ENCODE measurements at places on chromosomes 5 and 9. TPM values are rescaled to one million over a fixed set of nuclear protein-coding genes. Genes with fewer than 3 reads are reported as not detected.

- DNase-seq: no peak
Measured at GRCh38 chr5:126138281-126138931, 284.8 kb upstream of the GRAMD2B start.

- no peak for DNase-seq
Measured at GRCh38 chr5:114634967-114635901, 273.4 kb downstream of the KCNN2 start.

Gene AGXT2
- not detected for total RNA-seq

GRCh38 chr5:29896646-29897045 is 1296.8 kb upstream of the CDH6 start:
- no peak for DNase-seq

Gene SH3GL2
- 7.7 TPM for total RNA-seq

DNA sequence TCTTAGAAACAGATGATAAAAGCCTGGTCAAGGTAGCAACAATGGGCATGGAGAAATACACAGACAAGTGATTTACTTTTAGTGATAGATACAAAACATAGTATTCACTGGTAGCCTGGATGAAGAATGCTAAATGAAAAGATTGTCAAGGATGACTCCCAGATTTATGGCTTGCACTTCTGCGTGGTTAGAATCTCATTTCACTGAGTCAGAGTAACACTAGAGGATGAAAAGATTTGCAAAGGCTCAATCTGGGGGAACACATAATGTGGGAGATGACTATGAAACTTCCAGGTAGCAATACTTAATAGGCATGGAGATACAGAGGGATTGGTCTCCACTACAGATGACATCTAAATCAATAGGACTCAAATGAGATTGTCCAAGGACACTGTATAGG is 38.4 kb downstream of the AGTPBP1 start:
- no peak for DNase-seq

- no peak for DNase-seq
Measured at GRCh38 chr9:123048748-123049147, 15.3 kb downstream of the GPR21 start.

- DNase-seq: no peak
Measured at GRCh38 chr9:87305151-87305550, 192.5 kb upstream of the DAPK1 start.

Gene GABRA6
- total RNA-seq: not detected

GRCh38 chr9:114936581-114936980 is 6.2 kb upstream of the TNFSF8 start:
- DNase-seq: no peak

- no peak for DNase-seq
Measured at GRCh38 chr5:103505581-103506305, 56.8 kb downstream of the NUDT12 start.

Gene PDE8B
- 1.8 TPM for total RNA-seq

Gene TAS2R1
- total RNA-seq: not detected

- no peak for DNase-seq
Measured at GRCh38 chr5:116626272-116626723, 51.7 kb upstream of the SEMA6A start.

GRCh38 chr5:74948031-74948546 is 81.9 kb upstream of the FAM169A start:
- DNase-seq: peak; percentile 57

GRCh38 chr5:15639288-15639687 is 139.3 kb downstream of the FBXL7 start:
- no peak for DNase-seq

- no peak for DNase-seq
Measured at GRCh38 chr9:87524061-87524460, 26.4 kb downstream of the DAPK1 start.

Gene WDR36
- 28.5 TPM for total RNA-seq

Gene IL4
- not detected for total RNA-seq

- no peak for DNase-seq
Measured at GRCh38 chr5:107129051-107129450, 541.7 kb downstream of the EFNA5 start.

Gene TMOD1
- 7.1 TPM for total RNA-seq

DNA sequence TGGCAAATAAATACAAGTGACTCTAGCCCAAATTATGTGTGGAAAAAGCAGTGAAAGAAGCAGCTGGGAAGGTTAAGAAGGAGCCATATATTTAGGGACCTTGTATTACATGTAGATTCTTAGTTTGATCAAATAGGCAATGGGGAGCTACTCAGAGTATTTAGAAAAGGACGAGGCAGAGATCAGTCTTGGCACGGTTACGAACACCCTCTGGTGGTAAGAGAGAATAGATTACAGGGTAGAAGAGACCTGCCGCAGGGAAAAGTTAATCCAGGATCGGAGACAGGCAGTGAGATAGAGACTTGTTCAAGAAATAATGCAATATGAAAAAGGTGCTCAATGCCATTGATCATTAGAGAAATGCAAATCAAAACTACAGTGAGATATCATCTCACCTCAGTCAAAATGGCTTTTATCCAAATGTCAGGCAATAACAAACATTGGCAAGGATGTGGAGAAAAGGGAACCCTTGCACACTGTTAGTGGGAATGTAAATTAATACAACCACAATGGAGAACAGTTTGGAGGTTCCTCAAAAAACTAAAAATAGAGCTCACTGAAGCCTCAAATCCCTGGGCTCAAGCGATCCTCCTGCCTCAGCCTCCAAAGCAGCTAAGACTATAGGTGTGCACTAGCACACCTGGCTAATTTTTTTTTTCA is 12.0 kb downstream of the INIP start:
- DNase-seq: peak; percentile 68

DNA sequence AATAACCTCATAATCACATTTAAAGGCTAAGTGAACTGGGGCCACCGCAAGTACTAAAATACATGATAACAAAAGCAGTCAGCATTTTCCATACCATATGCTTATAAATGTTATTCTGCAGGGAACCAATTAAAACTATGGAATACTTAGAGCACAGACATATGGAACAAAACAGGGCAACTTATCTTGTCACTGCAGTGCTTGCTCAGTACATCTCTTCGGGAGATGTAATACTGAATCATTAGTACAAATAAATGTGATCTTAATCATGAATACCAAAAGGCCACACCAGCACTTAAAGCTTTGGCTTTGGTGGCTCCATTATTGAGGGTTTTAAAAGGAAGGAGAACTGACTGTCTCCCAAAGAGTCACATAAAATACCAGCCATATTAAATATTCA is 32.1 kb downstream of the PRUNE2 start:
- no peak for DNase-seq

Gene MLLT3
- 8.7 TPM for total RNA-seq

Gene ANKRA2
- total RNA-seq: 15.7 TPM

DNA sequence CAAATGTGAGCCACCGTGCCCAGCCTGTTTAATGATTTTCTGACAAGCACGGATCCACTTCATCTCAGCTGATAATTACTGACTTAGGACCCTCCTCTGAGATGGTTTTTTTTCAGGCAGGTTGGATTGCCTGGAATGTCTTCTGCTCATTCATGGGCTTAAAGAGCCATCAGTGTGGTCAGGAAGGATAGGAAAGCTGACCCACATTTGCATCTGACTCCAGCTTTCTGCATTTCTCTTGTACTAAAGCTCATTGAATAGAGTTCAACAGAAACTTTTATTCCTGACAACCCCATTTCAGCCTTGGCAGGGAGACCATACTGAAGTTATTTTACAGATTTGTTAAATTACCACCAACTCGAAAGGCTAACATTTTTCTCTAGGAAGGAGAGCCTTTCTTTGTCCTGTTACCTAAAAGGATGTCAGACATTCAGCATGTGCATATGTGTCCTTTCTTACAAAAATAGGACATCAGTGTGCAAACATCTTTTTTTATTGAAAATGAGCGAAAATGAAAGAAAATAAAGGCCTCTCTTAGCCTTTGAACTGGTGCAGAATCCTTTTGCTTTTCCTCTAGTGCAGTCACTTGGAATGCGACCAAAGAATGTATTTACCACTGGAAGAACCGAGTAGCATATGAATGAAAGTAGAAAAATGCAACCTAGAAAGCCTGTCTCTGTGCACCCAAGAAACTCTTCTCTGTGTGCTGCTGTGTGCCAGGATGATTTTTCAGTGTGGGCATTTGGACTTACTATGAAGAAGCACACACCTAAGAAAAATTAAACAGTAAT is 26.6 kb downstream of the ADCY2 start:
- DNase-seq: no peak

GRCh38 chr5:74021126-74021525 is 395.1 kb downstream of the ARHGEF28 start:
- DNase-seq: no peak

- DNase-seq: peak; percentile 81
Measured at GRCh38 chr9:37410969-37411785, 11.3 kb upstream of the GRHPR start.

Gene SLC36A2
- total RNA-seq: not detected

Gene WDR38
- not detected for total RNA-seq

DNA sequence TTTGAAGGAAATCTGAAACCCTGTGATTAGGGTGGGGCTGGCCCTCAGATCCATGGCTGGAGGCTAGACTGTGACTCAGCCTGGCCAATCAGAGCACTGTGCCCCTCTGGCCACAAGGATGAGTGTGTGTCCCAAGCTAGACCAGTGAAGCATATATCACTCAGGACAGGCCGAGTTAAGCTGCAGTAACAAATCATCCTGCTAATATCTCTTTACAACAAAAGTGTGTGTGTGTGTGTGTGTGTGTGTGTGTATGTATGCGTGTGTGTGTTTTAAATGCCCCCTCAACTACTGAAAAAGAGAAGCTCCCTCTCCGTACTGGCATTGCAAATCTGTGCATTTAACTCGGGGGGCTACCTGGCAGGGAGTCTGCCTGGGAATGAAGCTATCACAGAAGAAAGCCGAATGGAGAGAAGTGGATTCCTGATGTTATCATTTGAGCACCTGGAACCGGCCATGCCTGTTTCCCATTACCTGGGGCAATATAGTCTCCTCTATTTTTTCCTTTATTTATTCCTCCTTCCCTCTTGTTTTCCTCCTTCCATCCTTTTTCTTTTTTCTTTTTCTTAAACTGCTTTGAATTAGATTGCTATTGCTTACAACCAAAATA is 25.6 kb downstream of the STC2 start:
- DNase-seq: peak; percentile 72

DNA sequence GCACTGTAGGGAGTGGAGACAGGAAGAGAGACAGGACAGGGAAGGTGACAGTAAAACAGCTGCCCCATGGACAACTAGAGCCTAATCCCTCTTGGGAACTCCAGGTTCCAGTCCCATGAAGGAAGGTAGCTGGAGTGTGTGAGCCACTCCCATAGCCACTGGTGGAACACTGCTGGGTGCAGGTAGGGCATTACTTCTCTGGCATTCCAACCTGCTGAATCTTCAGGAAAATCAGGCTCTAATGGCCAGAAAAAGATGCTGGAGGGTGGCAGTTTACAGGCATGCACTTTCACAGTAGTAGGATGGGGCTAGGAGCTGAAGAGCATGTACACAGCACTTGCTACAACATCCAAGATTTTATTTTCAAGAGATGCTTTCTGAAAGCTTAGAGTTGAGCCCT is 259.4 kb downstream of the AUH start:
- no peak for DNase-seq

DNA sequence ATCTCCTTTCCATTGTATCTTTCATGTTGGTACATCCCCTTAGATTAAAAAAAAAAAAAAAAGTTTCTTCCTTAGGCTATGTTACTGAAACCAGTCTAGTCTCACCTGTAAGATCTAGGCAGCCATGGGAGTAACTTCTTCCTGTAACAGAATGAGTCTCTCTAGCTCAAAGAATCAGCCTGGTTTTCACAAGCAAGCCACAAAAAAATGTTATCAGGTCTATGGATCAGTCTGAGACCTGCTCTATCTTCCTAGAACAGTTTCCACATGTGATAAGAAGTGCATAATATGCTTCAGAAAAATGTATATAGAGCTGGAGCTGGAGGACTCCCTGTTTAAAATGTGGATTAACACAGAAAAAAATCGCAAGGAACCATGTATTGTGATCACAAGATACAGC is 53.8 kb downstream of the ARRDC3 start:
- no peak for DNase-seq

- DNase-seq: peak; percentile 76
Measured at GRCh38 chr9:110255463-110256379, 586 bp downstream of the TXN start.

DNA sequence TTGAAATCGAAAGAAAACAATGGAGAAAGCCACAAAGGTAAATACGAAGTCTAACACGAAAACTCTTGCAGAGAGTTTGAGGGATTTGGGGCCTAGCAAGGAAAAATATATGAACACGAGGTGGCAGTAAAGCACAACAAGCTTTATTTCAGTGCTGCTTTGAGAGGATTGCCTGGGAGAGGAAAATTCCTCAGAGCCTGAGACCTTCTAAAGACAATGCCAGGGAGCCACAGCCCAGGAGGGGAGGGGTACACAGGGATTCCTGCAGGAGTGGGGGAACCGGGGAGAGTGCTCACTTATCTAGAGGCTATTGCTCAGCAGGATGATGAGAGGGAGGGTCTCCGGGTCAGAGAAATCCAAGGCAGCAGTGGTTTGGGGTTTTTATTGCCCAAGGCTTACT is 134.9 kb upstream of the ADCY2 start:
- peak; percentile 93 for DNase-seq

DNA sequence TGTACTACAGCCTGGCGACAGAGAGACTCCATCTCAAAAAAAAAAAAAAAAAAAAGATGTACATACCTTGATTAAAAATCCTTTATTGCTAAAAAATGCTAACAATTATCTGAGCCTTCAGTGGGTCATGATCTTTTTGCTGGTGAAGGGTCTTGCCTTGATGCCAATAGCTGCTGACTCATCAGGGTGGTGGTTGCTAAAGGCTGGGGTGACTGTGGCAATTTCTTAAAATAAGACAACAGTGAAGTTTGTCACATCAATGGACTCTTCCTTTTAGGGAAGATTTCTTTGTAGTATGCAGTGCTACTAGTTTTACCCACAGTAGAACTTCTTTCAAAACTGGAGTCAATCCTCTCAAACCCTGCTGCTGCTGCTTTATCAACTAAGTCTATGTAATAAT is 33.9 kb upstream of the OTULINL start:
- no peak for DNase-seq

DNA sequence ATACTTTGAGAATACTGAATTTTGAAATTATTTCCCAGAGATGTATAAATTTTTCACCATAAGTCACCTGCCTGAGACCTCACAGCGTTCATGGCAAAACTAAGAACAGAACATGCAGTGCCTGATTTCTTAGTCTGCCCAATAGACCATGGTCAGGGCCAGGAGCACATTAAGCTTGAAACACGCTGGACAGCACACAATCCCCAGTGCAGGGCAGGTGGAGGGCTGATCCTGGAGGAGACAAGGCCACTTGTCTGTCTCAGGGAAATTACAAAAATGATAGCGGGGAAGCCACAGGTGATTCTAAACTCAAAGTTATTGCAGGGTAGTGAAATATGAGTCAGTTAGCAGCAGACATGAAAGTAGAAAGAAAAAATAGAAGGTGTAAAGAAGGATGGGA is 18.6 kb upstream of the ENC1 start:
- no peak for DNase-seq

Gene SLC25A2
- 0.50 TPM for total RNA-seq

Gene CDH9
- total RNA-seq: not detected

DNA sequence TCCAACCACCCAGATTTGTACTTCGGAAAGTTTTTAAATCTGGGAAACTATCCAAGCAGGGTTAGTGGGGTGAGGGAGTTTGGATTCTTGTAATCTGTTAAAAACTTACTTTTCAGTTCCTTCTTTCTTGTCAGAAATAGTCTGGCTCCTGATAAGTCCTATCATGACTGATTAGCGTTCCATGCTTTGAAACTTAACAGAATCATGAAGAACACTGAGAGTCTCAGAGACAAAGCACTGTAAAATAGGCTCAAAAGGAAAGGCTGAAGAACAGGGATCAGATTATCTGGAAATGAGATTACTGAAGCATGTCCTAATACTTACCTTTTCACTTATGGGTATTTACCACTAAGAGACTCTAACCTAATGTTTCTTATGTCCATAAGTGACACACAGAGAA is 242.5 kb downstream of the ARRDC3 start:
- DNase-seq: no peak

- DNase-seq: no peak
Measured at GRCh38 chr5:96220610-96221390, 212.2 kb downstream of the PCSK1 start.

Gene MYMK
- total RNA-seq: not detected
